Activated CD8-positive, alpha-beta T cell treated with anti-CD3 and anti-CD28 coated beads, Interleukin-2, amount 10 ng/mL, durations not matched to agents 7 days and 5 days (primary cell): ENCODE measurements at places on chromosomes 7 and 10. TPM values are rescaled to one million over a fixed set of nuclear protein-coding genes. Genes with fewer than 3 reads are reported as not detected.

Gene HOXA3
- total RNA-seq: not detected

DNA sequence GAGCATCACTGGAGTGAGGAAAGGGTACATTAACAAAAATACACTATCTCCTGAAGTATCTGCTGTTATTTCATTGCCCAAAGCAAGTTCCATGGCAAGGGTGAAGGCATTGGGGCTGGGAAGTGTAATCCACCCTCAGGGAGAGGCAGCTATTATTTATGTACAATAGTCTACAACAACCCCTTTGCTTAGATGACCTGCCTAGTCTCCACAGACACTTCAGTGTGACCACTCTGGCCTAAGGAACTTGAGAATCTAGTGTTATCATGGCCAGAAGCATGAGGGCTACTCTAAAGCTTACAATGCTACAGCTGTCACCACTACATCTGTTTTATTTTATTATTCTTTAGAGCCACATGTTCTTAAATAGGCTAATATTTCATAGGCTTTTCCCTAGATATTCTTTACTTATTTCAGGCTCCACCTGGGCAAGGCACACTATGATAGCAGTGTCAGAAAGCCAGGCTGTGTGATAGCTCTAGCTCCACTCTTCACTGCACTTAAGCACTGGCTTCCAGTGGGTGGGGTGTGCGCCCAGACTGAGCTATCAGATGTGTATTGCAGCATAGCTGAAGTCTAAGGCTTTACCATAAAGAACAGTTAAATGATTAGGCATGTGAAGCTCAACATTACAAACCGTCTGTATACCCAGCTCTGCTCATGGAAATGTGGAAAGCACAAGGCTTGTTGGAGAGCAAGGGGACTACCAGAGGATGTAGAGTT is 117.0 kb upstream of the CCDC6 start:
- DNase-seq: no peak
- H3K27me3 ChIP-seq: peaks cover 4% of the 10 kb centered on the region
- no peaks in the 10 kb centered on the region for H3K36me3 ChIP-seq
- H3K27ac ChIP-seq: no peak overlapping the region

GRCh38 chr10:37476285-37476684 is 350.9 kb downstream of the ANKRD30A start:
- H3K27me3 ChIP-seq: no peaks in the 10 kb centered on the region
- DNase-seq: no peak
- no peak overlapping the region for H3K27ac ChIP-seq
- H3K4me3 ChIP-seq: no peak overlapping the region
- H3K36me3 ChIP-seq: no peaks in the 10 kb centered on the region
- no peaks in the 10 kb centered on the region for H3K4me1 ChIP-seq

- no peak overlapping the region for H3K27ac ChIP-seq
- no peaks in the 10 kb centered on the region for H3K36me3 ChIP-seq
- peaks cover 48% of the 10 kb centered on the region for H3K27me3 ChIP-seq
- no peak overlapping the region for H3K4me3 ChIP-seq
Observed at GRCh38 chr7:45888993-45889366, 692 bp downstream of the IGFBP1 start.

DNA sequence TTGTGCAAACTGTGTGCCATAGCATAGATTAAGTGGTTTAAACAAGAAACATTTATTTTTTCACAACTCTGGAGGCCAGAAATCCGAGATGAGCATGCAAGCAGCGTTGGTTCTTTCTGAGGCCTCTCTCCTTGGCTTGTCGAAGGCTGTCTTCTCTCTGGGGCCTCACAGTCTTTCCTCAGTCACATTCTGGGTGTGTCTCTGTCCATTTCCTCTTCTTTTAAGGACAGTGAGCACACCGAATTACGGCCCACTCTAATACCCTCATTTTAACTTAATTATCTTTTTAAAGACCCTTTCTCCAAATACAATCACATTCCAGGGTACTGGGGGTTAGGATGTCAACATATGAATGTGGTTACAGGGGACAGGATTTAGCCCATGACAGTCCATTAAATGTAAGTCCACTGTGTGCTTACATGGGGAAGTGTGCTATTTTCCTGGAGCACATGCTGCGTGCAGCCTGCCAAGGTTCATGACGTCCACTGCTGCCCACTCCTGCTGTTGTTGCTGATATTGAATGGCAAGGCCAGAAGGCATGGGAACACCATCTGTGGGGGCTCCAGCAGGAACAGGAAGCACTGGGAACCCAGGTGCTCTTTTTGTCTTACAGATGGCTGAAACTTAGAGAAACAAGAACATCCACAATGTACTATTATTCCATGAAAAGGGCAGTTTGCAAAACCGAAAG is 365.5 kb downstream of the GALNT17 start:
- no peaks in the 10 kb centered on the region for H3K36me3 ChIP-seq
- H3K27ac ChIP-seq: no peak overlapping the region
- no peaks in the 10 kb centered on the region for H3K27me3 ChIP-seq
